ENCODE measurements at places on chromosomes 5 and 9.

- DNase-seq: no peak
Observed at GRCh38 chr9:72137697-72138365, 11.4 kb upstream of the GDA start.

DNA sequence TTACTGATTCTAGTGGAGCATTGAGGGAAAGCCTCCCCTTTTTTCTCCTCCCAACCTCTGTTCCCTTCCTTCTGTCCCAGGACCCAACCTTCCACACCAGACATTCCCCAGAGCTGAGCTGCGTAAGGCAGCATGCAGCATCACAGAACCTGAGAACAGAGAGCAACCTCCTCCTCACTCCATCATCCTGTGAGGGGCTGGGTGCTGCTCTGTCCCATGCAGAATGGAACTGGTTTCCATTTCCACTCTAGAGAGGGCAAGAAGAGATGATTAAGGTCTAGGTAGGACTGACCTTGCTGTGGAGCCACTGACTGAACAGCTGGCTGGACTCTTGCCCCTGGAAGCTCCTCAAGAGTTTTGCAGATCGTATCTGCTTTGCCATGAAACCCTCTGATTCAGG lies 30.1 kb upstream of the IL7R start:
- no peak for DNase-seq

- no peak for DNase-seq
Observed at GRCh38 chr9:10104774-10105173, 508.0 kb downstream of the PTPRD start.

GRCh38 chr5:157651623-157652376 lies 438 bp downstream of the SOX30 start:
- peak; percentile 11 for DNase-seq

Measured in NCI-H2029 treated with DMSO at 0.1 percent for 48 hours (cell line).